ENCODE measurements at places on chromosomes 4 and X.

- ATAC-seq: no peak
Measured at GRCh38 chrX:9899640-9900111, 67.5 kb upstream of the CLDN34 start.

- no peak for ATAC-seq
Measured at GRCh38 chrX:31706466-31706865, 634.6 kb upstream of the FTHL17 start.

GRCh38 chrX:145396612-145397011 is 149.3 kb downstream of the SPANXN1 start:
- no peak for ATAC-seq

DNA sequence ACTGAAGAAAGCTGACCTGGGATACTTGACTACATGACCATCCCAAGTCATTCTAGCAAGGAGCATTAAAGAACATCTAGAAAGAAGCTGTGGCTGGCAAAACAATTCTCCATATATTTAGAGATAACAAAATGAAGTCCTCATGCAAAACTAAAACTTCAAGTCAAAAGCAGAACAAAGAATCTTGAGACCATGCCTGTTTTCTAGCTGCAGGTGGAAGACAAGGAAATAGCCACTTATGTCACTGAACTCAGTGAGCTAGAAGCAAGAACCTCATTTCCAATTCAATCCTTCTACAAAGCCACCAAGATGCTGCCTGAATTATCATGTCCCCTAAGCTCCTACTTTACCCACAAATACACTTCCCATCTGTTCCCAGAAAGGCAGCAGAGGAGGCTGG is 13.8 kb downstream of the USP46 start:
- ATAC-seq: no peak

DNA sequence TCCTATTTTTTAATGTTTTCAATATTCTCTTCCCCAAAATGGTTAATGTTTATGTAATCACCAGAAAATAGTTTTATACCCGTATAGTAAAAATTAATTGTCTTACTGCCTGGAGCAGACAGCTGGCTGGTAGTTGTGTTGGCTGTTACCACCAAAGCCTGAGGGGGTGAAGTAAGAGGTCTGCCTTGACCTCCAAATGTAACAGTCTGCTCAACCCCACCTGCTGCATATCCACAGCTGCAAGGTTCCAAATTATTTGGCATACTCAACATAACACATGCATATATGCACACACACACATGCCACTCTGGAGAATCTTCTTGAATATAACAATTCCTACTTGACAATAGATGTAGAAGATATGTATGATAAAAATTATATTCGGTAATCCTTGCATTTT is 624.3 kb downstream of the ADGRL3 start:
- ATAC-seq: no peak

DNA sequence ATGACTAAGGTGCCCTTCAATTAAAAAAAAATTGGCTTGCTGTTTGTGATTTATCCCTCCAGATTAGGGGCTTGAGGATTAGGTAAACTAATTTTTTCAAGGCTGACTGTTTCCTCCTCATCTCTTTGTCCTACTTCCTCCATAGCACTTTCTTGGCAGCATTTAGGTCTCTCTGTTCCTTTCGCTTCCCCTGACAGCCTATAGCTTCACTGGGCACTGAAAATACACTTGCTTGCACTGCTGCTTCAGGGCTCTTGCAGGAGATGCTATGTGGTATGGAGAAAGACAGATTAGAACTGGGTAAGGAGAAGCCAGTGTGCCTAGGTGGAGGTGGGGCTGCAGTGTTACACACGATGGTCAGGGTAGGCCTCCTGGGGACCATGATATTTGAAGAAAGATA is 112.3 kb upstream of the SFRP2 start:
- ATAC-seq: no peak

GRCh38 chr4:111921714-111922113 is 223.5 kb upstream of the FAM241A start:
- ATAC-seq: no peak

DNA sequence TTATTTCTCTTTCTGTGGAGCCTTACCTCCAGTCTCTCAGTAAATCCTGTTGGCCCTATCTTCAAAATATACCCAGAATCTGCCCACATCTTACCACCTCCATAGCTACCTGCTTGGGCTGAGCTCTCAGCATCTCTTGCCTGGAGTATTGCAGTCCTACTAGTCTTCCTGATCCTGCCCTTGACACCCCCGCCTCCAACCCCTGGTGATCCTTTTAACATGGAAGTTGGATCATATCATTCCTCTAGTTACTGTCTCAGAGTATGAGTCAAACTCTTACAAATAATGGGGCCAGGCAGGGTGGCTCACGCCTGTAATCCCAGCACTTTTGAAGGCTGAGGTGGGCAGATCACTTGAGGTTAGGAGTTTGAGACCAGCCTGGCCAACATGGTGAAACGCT is 43.1 kb upstream of the SETD7 start:
- no peak for ATAC-seq

DNA sequence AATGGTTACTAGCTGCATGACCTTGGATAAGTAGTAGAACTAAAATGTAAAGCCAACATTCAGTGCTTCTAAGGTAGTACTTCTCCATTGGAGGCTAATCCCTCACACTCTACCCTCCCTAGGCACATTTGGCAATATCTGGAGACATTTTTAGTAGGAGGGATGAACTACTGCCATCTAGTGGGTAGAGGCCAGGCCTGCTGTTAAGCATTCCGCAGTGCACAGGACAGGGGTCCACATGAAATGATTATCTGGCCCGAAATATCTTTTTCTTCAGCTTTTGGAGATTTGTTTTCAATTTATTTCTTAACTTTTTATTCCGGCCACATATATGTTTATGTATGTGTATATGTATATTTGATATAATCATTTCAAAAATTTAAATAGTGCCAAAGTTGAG is 36.0 kb upstream of the SPANXC start:
- ATAC-seq: no peak

GRCh38 chrX:33415459-33415858 is 204.1 kb upstream of the DMD start:
- no peak for ATAC-seq

DNA sequence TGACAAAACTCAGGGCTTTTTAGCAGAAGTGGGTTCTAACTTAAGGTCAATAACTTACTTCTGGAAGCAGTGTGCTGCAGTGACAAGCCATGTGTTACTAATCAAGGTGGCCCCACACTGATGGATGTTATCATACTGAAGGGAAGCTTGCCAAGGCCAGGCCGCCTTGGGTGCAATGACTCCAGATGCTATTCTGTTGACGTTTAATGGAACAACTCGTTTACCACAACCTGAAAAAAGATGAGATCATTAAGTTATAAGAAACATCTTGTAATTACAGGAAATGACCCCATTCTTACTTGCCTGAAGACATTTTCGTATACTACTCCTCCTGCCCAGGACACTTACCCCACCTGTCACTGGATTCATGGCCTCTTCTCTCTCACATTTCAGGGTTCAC is 38.9 kb upstream of the TMPRSS11D start:
- ATAC-seq: no peak

- no peak for ATAC-seq
Measured at GRCh38 chr4:171846232-171846631, 33.0 kb downstream of the GALNTL6 start.

- no peak for ATAC-seq
Measured at GRCh38 chr4:110184140-110184790, 14.2 kb downstream of the ELOVL6 start.
